Urothelium cell line (cell line): ENCODE measurements at places on chromosomes 7 and 10.

DNA sequence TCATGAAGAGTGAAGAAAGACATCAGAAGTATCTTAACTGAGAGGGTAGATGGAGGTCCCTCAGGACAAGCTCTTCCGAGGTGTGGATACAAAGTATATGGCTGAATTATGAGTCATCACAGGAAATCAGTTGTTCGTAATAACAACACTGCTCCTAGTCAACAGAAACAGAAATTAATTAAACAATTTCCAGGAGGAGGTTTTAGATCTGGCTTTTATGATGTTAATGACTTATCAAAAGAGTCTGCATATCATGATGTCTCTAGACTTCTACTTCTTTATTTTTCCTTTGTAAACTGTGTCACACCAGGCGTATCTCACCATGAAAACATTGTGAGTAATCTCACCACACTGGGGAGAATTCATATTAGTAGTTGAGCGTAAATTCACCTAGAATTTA is 31.2 kb downstream of the OSBPL3 start:
- no peak for DNase-seq

DNA sequence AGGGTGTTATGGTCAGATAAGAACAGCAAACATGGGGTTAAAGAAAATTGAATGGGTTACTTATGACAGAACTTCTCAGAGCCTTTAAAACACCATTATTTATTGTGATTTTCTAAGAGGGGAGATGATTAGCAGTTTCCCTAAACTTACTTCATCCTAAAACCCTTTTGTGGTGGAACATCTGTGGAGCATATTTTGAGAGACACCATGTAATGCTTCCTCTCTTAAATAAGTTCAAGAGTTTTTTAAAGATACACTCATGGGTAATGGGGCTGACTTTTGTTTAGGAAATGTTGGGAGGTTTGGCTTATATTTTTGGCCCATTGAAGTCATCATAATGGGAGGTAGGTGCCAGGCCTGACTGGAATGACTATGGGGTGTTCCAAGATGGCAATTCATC is 8.4 kb upstream of the PDCD4 start:
- no peak for DNase-seq

GRCh38 chr10:79105150-79105739 is 36.5 kb downstream of the ZMIZ1 start:
- DNase-seq: no peak

DNA sequence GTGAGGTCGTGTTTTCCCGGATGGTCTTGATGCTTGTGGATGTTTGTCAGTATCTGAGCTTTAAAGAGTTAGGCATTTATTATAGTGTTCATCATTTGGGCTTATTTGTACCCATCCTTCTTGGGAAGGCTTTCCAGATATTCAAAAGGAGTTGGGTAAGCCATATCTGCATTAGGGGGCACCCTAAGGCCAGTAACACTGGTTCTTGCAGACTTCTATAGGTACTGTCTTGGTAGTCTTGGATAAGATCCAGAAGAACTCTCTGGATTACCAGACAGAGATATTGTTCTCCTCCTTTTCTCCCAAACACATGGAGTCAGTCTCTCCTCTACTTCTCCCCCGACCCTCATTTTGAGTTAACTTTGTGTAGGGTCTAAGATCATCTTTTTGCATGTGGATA is 92.8 kb downstream of the SDK1 start:
- DNase-seq: no peak

DNA sequence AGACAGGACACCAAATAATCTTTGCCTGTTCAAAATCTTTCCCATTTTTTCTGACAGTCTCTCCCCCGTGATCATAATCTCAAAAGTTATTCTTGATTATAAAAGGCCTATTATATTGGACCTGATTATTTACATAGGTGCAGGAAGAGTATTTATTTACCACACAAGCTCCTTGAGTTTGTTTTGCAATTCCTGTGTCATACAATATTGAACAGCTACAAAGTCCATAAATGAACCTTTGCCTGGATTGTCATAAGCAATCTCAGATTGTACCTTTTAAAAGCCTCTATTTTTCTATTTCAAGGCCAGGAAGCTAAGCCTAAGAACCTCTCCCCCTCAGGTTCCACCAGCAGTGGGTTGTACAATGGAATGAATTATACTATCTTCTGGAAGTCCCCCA is 183.9 kb upstream of the MEOX2 start:
- DNase-seq: no peak

DNA sequence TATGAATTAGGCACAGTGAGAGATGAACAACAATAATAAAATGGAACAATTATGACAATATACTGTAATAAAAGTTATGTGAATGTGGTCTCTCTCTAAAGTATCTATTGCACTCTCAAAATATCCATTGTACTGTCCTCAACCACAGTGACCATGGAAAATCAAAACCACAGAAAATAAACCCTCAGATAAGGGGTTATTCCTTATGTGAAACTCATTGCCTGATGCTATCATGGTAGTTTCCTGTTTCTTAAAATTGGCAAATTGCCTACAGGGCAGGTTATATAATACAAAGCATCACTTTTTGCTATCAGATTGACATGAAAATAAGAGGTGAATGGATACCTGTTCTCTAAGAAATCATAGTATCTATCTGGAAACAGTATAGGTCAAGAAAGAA is 3.8 kb downstream of the MCM10 start:
- DNase-seq: no peak

GRCh38 chr10:36671607-36672006 is 453.8 kb upstream of the ANKRD30A start:
- no peak for DNase-seq

DNA sequence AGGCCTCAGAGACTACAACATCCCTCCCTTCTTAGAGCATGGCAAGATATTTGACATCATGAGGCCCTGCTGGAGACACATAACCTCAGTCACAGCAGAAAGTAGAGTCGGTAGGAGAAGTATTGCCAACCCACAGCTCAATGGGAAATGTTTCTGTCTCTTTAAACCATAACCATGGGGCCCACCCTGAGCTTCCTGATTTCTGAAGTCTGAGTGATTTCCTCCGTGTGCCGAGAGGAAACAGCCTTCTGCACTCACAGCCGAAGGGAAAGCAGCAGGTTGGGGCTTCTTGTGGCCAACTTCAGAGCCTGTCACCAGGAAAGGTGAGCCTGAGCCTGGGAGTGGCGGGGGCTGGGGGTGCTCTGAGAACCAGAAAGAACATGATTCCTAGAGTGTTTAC is at the start of gene GIMAP1:
Gene GIMAP1, plus strand, starts transcription at position 246 of the 400 bp plus-strand sequence. CDS start 2,435 bp downstream, outside the sequence.
- DNase-seq: no peak

DNA sequence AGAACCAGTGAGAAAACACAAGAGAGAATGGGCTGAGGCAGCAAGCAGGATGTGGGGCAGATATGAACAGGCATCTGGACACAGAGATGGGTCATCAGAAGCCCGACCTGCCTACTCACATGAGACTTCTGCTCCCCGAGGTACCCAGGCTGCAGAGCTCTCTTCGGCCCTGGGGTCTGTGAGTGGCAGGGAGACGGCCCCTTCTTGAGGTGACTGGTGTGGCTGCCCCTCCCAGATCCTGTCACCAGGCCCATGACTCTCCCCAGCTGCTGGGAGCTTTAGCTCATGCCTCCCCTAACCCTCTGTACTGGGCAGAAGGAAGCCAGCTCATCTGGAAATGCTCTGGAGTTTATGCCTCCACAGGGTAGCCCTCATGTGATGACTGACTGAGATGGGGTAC is 157.6 kb upstream of the PCBD1 start:
- no peak for DNase-seq

DNA sequence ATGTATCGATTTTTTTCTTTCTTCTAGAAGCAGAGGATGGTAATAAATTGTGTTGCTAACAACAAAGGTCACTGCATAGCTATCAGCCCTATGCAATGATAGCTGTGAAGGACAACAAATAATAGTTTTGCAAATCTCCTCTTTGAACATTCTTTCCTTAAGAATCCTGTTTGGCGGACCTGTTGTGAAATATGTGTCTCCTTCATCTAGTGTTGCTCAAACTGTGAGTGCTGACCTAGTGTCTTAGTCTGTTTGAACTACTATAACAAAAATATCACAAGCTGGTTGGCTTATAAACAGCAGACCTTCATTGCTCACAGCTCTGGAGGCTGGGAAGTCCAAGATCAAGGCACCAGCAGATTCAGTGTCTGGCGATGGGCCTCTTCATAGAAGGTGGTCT is 53.7 kb downstream of the CAV1 start:
- DNase-seq: no peak
